Breast epithelium (tissue), 4 donors: ENCODE measurements at places on chromosomes 11 and 22. TPM values are rescaled to one million over a fixed set of nuclear protein-coding genes. Genes with fewer than 3 reads are reported as not detected.

Gene ESAM
- total RNA-seq: 19.8 TPM

Gene OR56A3
- total RNA-seq: not detected

Gene TST
- total RNA-seq: 51.1 TPM

Gene MMP13
- total RNA-seq: not detected

Gene FAM181B
- 0.33 TPM for total RNA-seq

Gene USP2
- total RNA-seq: 2.0 TPM

Gene PHRF1
- total RNA-seq: 18.6 TPM

Gene PRODH
- 4.6 TPM for total RNA-seq

Gene SC5D
- total RNA-seq: 54.7 TPM

Gene TSSK2
- total RNA-seq: not detected
